Activated CD8-positive, alpha-beta memory T cell treated with anti-CD3 and anti-CD28 coated beads, Interleukin-2, amount 50 U/mL, for 4 hours (primary cell): ENCODE measurements at places on chromosomes 12 and 14.

GRCh38 chr14:100004392-100004791, 60.8 kb upstream of the EVL start:
- no peak for DNase-seq

DNA sequence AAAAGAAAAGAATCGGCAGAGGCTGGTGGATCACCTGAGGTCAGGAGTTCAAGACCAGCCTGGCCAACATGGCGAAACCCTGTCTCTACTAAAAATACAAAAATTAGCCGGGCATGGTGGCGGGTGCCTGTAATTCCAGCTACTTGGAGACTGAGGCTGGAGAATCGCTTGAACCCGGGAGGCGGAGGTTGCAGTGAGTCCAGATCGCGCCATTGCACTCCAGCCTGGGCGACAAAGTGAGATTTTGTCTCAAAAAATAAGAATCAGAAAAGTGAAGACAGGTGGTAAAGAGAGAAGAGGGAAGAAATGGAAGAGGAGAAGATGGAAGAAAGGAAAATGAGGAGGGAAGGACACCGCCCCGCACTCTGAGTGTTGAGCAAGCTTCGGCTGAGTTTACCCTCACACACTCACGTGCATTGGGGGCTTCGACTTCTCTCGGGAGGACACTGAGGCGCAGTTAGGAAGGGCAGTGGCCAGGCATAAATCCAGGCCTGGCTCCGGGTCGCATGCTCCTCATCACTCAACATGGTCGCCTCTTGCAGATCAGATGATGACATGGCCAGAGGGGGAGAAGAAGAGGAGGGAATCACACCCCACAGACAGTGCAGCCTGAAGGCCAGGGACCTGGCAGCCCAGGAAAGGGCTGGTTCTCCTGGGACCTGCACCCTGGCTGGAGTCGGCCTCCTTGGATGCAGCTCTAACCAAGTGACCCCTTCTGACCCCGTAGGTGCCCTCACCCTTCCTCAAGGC, 61.1 kb downstream of the PRMT8 start:
- no peak for DNase-seq

DNA sequence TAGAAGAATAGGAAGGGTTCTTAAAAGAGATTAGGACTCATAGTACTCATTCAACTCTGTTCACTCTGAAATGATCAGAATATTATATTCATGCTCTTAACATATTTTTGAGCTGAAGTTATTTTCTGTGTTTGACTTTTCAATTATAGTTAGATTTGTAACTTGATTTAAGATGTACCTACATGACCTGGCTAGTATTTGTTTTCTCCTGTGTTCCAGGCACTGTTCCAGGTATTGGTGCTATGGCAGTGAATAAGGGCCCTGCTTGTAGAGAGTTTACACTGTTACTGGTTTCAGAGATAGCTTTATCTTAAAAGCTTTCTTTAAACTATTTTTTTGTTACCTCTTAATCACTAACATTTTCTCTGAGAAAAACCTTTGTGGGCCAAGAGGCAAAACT, 19.1 kb upstream of the SLC17A8 start:
- no peak for DNase-seq

GRCh38 chr12:80648881-80649280, 58.6 kb upstream of the MYF6 start:
- no peak for DNase-seq

DNA sequence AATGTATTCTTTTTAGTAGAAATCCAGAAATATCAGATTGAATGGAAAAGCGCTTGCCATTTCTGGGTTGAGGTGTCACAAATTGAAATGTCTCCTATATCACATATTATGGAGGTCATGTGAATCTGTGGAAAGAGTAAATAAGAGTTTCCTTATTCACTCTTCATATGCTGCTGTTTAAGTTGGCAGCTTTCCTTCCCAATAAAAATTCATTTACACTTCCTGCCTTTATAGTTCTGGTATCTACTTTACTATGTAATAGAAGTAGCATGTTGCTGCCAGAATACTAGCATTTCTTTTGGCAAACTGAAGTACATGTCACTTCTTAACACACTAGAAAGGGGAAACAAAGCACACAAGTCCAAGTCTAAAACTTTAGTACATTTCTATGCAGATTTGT, 60.8 kb downstream of the SDR9C7 start:
- no peak for DNase-seq

DNA sequence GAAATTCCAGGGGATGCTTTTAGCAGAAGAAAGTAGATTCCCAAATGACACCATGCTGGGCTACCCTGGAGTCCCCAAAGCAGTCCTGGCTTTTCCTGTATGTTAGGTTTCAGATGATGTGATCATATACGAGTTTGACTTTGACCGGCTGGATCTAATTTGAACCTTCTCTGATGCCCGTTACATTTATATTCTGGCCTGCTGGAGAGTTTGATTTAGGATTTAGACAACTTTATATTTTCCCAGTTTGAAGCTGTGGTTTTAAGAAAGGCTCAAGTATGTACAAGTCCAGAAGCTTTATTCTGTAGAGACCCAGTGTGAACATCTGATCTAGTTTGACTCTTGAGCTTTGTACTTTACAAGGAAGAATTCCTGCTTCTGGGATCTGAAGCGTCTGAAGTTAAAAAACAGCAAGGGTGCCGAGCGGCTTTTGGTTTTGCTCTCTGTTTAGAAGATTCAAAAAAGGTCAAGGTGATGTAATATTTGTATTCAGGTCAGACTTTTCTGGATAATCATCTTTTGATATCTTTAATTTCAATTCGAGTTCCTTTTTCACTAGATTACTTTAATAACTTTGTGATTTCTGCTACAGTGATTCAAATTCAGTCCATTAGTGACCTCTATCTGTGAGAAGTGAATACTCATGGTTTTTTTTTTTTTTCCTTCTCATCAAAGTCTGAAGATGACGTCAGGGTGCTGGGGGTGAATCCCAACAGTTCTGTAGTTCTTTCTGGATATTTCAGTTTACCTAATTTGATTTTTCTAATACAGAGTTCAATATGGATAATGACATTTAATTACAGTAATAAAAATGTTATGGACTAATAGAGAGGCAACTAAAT, 6.3 kb downstream of the FLRT2 start:
- DNase-seq = no peak

- DNase-seq = peak; percentile 26
Observed at GRCh38 chr14:77139540-77140358, 1.8 kb downstream of the ZDHHC22 start.

DNA sequence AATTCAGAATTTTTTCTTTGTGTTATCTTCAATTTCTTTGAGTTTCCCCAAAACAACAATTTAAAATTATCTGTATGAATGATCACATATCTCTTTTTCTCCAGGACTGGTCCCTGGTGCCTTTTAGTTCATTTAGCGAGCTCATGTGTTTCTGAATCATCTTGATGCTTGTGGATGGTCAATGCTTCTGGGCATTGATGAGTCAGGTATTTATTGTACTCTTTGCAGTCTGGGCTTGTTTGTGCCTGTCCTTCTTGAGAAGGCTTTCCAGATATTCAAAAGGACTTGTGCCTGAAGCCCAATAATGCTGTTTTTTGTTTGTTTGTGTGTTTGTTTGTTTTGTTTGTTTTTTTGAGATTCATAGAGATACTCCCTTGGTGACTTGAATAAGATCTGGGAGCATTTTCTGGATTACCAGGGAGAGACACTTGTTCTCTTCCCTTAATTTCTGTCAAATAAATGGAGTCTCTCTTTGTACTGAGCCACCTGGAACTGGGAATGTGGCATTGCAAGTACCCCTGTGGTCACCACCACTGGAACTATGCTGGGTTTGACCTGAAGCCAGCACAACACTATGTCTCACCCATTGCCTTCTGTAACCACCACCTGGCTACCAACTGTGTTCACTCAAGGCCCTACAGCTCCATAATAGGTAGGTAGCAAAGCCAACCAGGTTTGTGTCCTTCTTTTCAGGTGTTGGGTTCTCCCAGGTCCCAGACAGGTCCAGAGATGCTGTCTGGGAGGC, 56.3 kb downstream of the SLC6A15 start:
- DNase-seq = no peak

GRCh38 chr14:103520657-103521437, 1.8 kb downstream of the CKB start:
- DNase-seq = peak; percentile 69

DNA sequence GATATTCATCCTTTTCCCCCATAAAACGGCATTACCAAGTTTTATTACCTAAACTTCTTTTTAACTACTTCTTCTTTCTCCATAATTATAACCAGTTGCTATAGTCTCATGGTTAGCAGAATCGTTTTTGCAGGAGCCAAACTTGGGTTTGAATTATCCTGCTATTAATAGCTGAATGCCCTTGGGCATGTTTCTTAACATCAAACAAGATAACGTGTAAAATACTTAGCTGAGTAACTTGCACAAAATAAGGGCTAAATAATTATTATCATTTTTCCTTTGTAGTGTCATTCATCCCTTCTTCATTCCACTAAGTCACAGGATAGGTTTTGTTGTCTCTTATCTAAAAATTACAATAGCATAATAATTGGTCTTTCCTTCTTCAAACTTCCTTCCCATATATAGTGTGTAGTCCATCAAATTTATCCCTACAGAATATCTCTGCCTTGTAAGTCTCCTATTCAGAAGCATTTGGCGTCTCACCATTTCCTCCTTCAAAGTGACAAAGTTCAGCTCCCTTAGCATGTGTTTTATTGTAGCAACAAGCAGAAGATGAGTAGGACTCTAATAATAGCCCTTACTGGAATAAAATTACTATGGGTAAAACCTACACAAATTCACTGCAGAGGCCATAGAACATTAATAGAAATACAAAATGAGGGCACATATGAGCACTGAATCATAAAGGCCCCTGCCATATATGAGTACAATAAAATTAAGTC, 63.8 kb downstream of the FAR2 start:
- DNase-seq = no peak

GRCh38 chr14:75292101-75292563, 13.5 kb downstream of the FOS start:
- no peak for DNase-seq

DNA sequence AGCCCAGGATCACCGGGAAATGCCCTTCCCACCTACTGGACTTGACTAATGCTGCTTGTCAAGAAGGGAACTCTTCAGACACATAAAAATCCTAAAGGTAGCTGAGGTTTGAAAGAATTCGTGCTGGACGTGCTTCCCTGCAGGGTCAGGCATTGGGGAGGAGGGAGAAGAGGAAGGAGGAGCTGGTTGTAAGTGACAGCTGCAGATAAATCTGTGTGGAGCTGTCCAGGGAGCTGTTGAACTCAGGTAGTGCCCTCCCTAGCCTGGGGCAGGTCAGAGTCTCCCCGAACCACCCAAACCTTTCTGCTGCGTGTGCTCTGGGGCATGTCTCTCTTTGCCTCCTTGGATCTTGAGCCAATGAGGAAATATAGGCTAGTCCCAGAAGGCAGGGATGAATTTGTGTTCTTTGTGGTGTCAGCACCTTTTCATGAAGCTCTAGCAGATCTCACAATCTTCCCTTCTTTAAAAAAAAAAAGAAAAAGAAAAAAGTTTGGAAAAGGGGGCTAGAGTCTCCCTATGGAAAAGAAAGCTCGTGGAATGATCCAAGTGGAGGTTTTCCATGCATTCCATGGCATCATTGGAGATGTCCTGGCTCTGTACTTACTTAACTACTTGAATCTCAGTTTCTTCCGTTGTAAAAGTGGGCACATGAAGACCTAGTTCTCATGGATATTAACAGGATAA, 23.6 kb upstream of the FOS start:
- no peak for DNase-seq

- no peak for DNase-seq
Observed at GRCh38 chr14:90513161-90514014, 116.6 kb downstream of the CALM1 start.

DNA sequence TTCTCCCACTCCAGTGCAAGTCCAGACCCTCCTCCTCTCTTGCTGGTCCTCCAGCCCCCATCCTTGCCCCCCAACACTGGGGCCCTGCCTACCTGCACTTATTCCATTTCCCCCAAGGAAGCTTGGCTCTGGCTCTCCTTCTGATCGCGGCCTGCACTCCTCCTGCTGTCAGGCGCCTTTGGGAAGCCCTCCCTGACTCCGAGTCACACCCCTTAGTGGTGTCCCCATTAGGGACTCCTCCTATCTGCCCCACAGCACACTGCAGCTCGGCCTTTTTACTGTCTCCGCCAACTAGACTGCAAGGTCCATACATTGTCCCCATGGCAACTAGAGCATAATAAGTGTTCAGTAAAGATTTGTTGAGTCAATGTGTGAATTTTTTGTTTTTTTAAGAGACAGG, 32.9 kb downstream of the FIGNL2 start:
- no peak for DNase-seq

- no peak for DNase-seq
Observed at GRCh38 chr12:32821293-32821692, 65.6 kb upstream of the YARS2 start.

DNA sequence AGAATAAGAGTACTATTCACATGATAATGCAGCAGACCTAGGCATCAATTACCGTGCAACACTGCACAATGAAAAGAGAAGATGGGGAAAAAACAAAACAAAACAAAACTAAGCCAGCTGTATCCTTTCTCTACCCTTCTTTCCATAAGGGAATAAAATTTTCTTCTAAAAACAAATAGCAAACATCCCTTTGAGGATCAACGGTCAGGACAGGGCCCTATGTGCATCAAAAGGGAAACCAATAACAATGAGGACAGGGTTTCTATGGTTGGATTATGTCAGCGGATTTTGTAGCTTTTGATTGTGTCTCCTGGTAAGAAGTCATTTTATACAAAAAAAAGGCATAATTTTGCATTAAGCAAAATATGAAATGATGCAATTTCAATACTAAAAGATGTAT, 350.3 kb downstream of the SLC6A15 start:
- no peak for DNase-seq

GRCh38 chr12:121038861-121039668, at the start of gene OASL:
OASL (minus strand) TSS chr12:121039246; CDS start chr12:121038971, 275 bp downstream.
- peak; percentile 39 for DNase-seq

DNA sequence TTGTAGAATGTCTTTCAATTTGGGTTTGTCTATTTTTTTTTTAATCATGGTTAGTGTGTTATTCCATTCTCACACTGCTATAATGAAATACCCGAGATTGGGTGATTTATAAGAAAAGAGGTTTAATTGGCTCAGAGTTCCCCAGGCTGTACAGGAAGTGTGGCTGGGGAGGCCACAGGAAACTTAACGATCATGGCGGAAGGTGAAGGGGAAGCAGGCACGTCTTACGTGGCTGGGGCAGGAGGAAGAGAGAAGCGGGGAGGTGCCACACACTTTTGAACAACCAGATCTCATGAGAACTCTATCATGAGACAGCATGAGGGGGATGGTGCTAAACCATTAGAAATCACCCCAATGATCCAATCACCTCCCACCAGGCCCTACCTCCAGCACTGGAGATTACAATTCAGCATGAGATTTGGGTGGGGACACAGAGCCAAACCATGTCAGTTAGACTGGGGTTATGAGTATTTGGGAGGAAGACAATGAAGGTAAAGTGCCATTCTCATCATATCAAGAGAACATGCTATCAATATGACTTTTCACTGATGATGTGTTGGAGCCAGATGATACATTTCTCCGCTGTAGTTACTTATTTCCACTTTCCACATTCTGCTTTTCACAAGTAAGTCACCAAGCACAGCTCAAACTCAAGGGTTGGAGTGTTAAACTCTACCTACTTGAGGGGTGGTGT, 45.8 kb downstream of the AP5M1 start:
- no peak for DNase-seq
